ENCODE measurements at places on chromosomes 5 and 9.
A peak's percentile ranks its signal among the peaks of the same experiment; 100 is the strongest.

GRCh38 chr9:86667307-86667706, 280.0 kb downstream of the GAS1 start:
- DNase-seq = peak; percentile 31

GRCh38 chr9:20289423-20290010, 332.8 kb downstream of the MLLT3 start:
- no peak for DNase-seq

GRCh38 chr9:32292611-32293010, 91.8 kb upstream of the ACO1 start:
- no peak for DNase-seq

DNA sequence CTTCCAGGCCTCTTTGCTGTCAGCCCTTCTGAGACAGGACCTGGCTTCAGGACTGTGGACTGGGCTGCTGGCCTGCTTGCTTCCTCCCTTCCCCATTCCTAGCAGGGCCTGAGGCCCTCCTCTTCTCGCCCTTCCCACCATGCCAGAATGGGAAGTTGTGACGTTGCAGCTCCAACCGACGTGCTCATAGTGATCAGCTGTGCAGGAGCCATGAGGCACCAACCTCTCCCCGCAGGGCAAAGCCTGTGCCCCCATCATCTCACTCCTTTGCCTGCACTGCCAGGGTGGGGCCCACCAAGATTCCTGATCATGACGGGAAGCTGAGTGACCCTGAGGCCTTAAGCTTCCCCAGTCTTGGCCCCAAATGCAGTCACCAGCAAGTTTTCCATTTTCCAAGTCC, 45.1 kb upstream of the GARNL3 start:
- DNase-seq = no peak

DNA sequence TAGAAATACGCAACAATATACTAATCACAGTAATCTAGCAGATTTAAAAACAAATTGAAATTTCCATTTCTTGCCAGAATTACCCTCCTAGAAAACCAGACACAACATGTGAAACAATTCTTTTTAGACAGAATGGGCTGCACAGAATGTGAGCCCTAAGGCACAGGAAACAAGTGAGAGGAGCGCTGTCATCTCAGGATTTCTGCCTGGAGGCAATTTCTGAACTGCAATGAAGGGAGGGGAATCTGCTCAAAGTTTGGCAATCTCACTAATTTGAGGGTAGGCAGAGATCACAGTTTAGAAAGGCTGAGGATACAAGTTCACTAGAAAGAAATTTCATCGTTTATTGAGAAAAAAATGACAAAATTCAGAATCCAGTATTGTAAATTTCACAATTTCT, 70.3 kb downstream of the INIP start:
- DNase-seq = no peak

DNA sequence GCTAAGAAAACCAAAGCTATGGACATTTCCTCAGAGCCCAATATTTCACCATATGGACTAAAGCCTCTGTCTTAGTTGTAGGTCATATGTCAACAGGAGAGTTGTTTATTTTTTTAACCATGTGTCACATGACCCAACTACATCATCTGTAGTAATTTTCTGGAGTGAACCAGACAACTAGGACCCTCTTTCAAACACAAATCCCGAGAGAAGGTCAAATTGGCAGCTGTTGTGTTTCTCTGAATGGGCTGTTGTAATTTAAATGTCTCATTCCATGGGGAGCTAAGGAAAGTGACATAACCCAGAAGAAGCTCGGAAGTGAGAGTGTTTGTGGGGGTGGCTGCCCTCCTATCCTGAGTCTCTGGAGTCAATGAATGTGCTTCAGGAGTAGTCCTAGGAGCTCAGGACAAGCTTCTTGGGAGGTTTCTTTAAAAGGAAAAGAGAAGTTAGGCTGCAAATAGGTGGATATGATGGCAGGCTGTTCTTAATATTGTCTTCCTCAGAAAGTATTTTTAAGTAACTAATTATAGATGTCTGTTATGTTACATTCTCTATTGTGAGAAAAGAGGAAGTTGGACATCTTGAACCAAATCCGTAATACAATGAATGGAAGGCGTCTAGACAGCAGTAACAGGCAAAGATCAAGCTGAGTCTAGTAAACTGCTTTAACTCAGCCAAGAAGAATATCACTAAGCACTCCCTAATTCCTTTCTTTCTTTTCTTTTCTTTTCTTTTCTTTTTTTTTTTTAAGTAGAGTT, 50.1 kb downstream of the TMEM167A start:
- DNase-seq = no peak

GRCh38 chr5:174414315-174414710, 310.1 kb upstream of the MSX2 start:
- DNase-seq = no peak

- DNase-seq = no peak
Measured at GRCh38 chr9:31536471-31536870, 848.0 kb upstream of the ACO1 start.

DNA sequence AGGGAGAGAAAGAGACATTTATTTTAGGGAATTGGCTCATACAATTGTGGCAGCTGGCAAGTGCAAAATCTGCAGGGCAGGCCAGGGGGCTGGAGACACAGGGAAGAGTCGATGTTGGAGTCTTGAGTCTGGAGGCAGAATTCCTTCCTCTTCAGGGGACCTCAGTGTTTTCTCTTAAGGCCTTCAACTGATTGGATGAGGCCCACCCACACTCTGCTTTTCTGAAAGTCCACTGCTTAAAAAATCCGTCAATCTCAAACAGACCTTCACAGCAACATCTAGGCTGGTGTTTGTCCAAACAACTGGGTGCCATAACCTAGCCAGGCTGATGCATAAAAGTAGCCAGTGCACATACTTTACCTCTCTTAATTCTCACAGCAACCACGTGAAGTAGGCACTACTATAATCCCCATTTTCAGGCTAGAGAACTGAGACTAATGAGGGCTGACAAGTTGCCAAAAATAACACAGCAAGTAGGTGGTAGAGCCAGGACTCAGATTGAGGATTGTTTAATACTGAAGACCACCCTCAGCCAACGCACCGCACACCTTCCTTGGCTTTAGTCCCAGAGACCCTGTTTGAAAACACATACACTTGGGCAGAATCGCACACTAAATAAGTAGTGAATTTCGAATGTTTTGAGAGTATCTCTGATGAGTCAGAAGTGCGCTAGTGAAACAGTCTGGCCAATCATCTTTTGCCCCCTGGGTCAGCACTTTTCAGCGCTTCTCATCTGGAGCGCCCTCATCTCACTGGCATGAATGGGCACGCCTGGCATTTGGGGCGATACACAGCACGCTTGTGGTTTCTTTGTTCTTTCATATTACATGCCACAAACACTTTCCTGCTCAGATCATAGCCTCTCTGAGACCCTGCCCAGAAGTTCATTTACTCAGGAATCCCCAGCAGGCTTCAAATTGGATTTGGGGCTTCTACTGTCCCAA, 591.4 kb downstream of the CCDC171 start:
- no peak for DNase-seq

- peak; percentile 72 for DNase-seq
Measured at GRCh38 chr5:138752951-138753793, at the start of gene CTNNA1. Gene CTNNA1 (plus strand): TSS chr5:138753425. CDS start chr5:138781925, 28,500 bp downstream.

DNA sequence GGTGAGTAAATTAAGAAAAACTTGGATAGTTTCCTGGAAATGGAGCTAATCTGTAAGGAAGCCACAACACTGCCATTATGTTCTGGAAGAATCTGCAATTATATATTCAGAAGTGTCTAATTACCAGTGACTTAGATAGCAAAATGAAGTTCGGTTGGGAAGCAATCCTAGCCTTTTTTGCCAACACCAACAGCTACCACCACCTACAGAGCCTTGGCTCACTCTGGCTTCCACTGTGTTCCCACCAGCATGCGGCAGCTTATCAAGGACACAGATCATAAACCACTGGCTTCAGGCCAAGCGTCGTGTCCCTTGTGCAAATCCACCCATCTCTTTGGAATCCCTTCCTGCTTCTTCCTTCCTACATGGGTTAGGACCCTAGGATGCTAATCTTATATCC, 118.0 kb upstream of the PCA3 start:
- no peak for DNase-seq

GRCh38 chr5:129124608-129125007, 30.1 kb downstream of the ISOC1 start:
- DNase-seq = no peak

- DNase-seq = peak; percentile 23
Measured at GRCh38 chr5:176899946-176900779, 1.0 kb upstream of the HK3 start.

DNA sequence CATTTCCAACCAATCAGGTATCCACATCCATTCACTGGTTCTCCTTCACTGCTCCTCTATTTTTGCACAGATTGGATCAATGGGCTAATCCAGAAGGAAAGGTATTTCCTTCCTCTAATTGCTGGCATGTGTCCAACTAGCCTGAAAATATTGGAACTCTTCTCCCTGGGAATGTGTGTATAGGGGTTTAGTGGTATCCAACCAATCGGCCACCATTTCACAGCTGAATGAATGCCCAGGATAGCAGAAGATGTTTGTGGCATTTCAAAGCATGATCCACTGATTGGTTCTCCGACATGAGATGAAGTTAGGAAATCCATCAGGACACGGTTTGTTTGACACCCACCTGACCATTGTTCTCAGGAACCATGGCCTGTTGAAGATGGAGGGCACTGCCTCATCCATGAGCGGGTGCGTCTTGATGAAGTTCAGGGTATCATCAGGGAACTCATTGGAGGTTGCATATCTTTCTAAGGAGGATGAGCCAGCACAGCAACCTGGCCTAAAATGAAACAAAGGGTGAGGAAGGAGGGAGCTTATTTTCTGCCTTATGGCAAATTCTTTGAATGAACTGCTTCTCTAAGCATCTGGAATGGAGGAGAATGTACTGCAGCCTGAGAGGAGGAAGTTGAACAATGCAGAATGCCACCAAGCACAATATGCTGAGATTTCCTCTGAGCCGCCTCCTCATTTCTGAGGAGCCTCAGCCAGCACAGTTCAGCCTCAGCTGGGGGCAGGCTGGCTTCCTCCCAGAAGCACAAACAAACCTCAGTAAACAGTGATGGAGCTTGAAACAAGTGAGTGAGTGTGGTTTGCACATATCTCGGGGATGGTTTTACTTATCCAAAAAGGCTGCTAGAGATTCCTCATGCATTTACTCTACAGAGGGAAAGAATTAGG, 94.6 kb downstream of the SEMA6A start:
- no peak for DNase-seq

DNA sequence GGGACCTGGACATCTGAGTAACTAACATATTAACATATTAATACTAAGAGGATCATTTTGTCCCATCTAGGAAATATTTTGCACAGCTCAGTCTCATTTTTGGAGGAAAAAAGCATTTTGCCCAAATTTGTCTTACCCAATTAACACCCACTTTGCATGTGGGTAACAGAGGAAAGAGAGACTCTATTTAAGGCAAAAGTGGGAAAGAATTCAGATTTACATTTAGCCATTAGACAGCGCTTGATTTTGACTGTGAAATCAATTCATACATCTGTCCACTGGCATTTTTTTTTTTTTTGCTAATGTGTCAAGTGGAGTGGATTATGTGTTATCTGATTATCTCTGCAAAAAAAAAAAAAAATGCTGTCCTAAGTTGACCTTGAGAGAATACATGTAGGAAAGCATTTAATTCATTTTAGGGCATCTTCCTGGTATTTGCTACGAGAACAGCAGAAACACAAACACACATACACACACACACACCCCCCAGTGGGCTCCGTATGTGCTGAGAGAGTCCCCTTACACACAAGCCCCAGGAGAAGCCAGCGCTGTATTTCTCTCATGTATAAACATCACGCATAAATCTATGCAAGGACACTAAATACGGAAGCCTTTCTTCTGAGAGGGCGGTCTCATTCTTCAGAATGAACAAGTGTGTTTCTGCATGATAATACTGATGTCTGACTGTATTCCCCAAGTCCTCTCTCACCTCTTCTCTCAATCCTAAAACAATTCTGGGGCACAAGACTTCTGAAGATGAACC, 202.0 kb upstream of the KLF9 start:
- DNase-seq = no peak

DNA sequence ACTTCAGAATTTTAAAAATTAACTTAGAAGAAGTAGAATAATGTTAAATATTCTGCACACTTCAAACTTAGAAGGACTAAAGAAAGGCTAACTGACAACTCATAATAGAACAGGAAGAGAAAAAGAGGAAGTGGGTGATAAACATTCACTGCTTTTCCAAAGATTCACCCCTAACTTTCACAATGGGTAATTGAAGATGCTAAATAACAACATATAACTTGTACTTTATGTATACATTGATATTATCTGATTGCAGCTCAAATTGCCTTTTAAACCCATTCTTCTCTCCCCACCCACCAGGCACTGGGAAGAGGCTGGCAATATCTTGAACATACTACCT, 376.6 kb downstream of the EFNA5 start:
- no peak for DNase-seq

GRCh38 chr9:72917892-72918509, 34.9 kb downstream of the ALDH1A1 start:
- no peak for DNase-seq

DNA sequence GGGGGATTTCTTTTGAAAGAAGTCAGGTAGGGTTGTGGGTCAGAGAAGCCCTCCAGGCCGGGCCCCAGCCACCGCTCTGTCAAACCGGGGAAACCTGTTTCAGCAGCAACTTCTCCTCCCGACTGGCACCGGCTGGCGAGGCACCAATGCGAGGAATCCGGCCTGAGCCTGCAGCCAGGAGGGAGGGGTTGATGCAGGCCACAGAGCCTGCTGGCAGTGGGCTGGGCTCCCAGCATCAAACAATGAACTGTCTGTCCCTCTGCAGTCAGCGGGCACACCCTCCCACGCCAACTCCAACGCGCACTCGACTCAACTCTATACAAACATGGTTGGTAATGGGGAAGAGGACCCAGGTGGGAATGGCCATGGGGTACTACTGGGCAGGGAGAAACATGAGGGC, 12.1 kb downstream of the PCDH1 start:
- no peak for DNase-seq

DNA sequence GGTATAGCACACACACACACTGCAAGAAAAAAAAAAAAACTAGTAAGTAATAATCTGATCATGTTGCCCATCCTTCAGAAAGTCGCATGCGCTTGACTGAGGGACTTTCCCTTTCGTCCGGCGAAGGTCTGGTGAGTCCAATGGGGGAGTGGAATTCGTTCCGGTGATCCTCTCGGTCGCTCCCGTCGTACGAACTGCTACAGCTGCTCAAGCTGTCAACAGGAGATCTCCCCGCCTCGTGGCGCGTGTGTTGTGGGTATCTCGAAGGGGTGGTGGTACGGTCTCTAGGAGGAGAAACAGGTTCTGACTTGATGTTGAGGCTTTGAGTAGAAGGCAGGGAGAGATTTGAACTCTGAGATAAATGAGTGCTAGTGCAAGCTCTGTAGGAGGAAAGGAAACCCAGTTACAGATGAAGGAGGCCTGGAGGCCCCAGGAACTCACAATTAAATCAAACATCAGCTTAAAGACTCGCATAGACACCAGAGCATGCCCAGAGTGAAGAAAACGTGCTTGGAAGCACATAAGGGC, 160.4 kb downstream of the MEF2C start:
- no peak for DNase-seq

DNA sequence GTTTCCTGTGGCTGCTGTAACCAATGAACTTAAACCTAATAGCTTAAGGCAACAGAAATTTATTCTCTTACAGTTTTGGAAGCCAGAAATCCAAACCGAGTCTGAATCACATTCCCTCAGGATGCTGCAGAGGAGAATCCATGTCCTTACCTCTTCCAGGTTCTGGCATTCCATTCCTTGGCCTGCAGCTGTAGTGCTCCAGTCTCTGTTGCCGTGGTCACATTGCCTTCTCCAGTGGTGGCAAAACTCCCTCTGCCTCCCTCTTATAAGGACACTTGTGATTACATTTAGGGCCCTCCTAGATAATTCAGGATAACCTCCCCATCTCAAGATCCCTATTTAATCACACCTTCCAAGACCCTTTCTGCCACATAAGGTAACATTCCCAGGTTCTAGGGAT, 88.7 kb upstream of the SHB start:
- no peak for DNase-seq
